ENCODE measurements at places on chromosomes 5 and 9. TPM values are rescaled to one million over a fixed set of nuclear protein-coding genes. Genes with fewer than 3 reads are reported as not detected.

- H3K4me3 ChIP-seq = no peak overlapping the region
- DNase-seq = no peak
- no peak overlapping the region for H3K27ac ChIP-seq
- H3K4me1 ChIP-seq = no peaks in the 10 kb centered on the region
- no peaks in the 10 kb centered on the region for H3K36me3 ChIP-seq
Measured at GRCh38 chr5:122367456-122367855, 55.4 kb downstream of the SNCAIP start.

The SLC6A18 gene
- not detected for total RNA-seq

The LIX1 gene
- total RNA-seq = not detected

The IRF1 gene
- 59.5 TPM for total RNA-seq

GRCh38 chr5:96577909-96578308, 84.3 kb upstream of the CAST start:
- DNase-seq = no peak
- H3K36me3 ChIP-seq = no peaks in the 10 kb centered on the region

The RNF183 gene
- not detected for total RNA-seq

GRCh38 chr9:7788772-7789171, 10.8 kb downstream of the DMAC1 start:
- no peaks in the 10 kb centered on the region for H3K36me3 ChIP-seq
- DNase-seq = no peak
- H3K27me3 ChIP-seq = no peaks in the 10 kb centered on the region
- H3K4me1 ChIP-seq = no peaks in the 10 kb centered on the region
- no peak overlapping the region for H3K4me3 ChIP-seq
- no peak overlapping the region for H3K27ac ChIP-seq

The ACTBL2 gene
- total RNA-seq = not detected

The FBP1 gene
- total RNA-seq = 357 TPM

DNA sequence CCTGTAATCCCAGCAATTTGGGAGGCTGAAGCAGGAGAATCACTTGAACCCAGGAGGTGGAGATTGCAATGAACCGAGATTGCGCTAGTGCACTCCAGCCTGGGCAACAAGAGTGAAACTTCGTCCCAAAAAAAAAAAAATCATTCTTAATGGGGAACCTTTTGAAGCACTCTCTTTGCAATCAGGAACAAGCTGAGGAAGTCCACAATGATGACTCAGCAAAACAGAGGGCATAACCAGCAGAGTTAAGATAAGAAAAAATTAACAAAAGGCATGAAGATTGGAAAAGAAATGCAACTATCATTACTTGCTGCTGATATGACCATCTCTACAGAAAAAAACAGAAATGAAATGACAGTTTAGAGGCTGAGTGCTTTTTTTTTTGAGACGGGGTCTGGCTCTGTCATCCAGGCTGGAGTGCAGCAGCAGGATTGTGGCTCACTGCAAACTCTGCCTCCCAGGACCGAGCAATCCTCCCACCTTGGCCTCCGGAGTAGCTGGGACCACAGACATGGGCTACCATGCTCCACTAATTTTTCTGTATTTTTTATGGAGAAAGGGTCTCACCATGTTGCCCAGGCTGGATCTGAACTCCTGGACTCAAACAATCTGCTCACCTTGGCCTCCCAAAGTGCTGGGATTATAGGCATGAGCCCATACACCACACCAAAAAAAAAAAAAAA, 88.0 kb downstream of the FNBP1 start:
- H3K36me3 ChIP-seq = peaks cover 42% of the 10 kb centered on the region
- peaks cover 10% of the 10 kb centered on the region for H3K4me1 ChIP-seq
- H3K4me3 ChIP-seq = no peak overlapping the region

GRCh38 chr5:174718880-174719610, 5.3 kb upstream of the MSX2 start:
- H3K4me1 ChIP-seq = peaks cover 6% of the 10 kb centered on the region
- peaks cover 76% of the 10 kb centered on the region for H3K27me3 ChIP-seq
- no peak overlapping the region for H3K27ac ChIP-seq
- H3K4me3 ChIP-seq = no peak overlapping the region
- no peak for DNase-seq

GRCh38 chr5:97838214-97838613, 655.2 kb upstream of the RIOK2 start:
- H3K36me3 ChIP-seq = no peaks in the 10 kb centered on the region
- no peaks in the 10 kb centered on the region for H3K27me3 ChIP-seq
- H3K27ac ChIP-seq = no peak overlapping the region
- no peak overlapping the region for H3K4me3 ChIP-seq
- no peak for DNase-seq
- H3K4me1 ChIP-seq = no peaks in the 10 kb centered on the region

The INSL4 gene
- not detected for total RNA-seq

- peak; percentile 67 for DNase-seq
- H3K4me3 ChIP-seq = no peak overlapping the region
- H3K4me1 ChIP-seq = peaks cover 40% of the 10 kb centered on the region
- H3K27ac ChIP-seq = no peak overlapping the region
- H3K36me3 ChIP-seq = no peaks in the 10 kb centered on the region
- H3K27me3 ChIP-seq = no peaks in the 10 kb centered on the region
Measured at GRCh38 chr9:89655990-89656657, 51.3 kb downstream of the GADD45G start.

The IFNA13 gene
- not detected for total RNA-seq

GRCh38 chr5:54895816-54896341, 89.5 kb downstream of the ESM1 start:
- H3K4me3 ChIP-seq = no peak overlapping the region
- no peaks in the 10 kb centered on the region for H3K36me3 ChIP-seq
- no peaks in the 10 kb centered on the region for H3K4me1 ChIP-seq

DNA sequence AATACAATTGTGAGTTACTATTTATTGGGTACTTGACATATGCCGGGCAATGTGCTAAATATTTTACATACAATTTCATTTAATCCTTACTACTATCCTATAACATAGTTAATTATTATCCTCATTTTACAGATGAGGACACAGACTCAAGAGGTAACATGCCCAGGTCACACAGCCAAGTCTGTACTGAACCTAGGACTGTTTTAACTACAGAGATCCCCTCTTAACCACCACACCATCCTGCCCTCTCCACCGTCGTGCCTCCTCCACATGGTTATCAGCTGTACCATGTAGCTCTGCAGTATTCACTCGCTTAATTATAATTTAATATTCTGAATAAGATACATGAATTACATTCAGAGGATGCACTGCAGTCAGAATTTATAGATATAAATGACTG, 5.3 kb downstream of the RAB14 start:
- peaks cover 90% of the 10 kb centered on the region for H3K4me1 ChIP-seq
- H3K27me3 ChIP-seq = no peaks in the 10 kb centered on the region
- no peak overlapping the region for H3K27ac ChIP-seq
- no peak for DNase-seq
- peak overlapping the region; percentile 4 for H3K4me3 ChIP-seq

- H3K4me1 ChIP-seq = peaks cover 15% of the 10 kb centered on the region
- no peaks in the 10 kb centered on the region for H3K27me3 ChIP-seq
- DNase-seq = no peak
- H3K27ac ChIP-seq = no peak overlapping the region
- no peaks in the 10 kb centered on the region for H3K36me3 ChIP-seq
Measured at GRCh38 chr5:66620711-66621110, 24.5 kb downstream of the MAST4 start.

DNA sequence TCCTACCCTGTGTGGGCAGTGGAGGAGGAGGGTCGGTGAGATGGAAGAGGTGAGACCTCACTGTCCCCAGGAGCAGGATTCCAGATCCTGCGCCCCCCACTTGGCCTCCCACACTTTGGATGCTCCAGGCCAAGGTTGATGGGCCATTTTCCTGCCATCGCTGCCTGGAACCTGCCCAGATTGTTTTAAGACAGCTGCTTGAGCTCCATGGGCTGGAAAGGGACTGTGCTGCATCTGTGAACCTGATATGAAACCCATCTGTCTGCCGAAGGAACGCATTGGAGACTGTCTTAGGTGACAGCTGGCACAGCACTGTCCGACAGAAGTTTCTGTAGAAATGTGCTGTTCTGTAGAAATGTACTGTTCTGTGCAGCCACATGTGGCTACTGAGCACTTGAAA, 72.7 kb upstream of the SLC25A48 start:
- no peak overlapping the region for H3K4me3 ChIP-seq
- H3K27me3 ChIP-seq = peaks cover 6% of the 10 kb centered on the region
- no peaks in the 10 kb centered on the region for H3K4me1 ChIP-seq
- H3K36me3 ChIP-seq = no peaks in the 10 kb centered on the region
- DNase-seq = no peak

- H3K27me3 ChIP-seq = no peaks in the 10 kb centered on the region
- no peaks in the 10 kb centered on the region for H3K36me3 ChIP-seq
- no peak overlapping the region for H3K4me3 ChIP-seq
- H3K27ac ChIP-seq = no peak overlapping the region
- DNase-seq = no peak
Measured at GRCh38 chr5:170491479-170491878, 12.3 kb upstream of the KCNIP1 start.

The GARIN3 gene
- not detected for total RNA-seq

DNA sequence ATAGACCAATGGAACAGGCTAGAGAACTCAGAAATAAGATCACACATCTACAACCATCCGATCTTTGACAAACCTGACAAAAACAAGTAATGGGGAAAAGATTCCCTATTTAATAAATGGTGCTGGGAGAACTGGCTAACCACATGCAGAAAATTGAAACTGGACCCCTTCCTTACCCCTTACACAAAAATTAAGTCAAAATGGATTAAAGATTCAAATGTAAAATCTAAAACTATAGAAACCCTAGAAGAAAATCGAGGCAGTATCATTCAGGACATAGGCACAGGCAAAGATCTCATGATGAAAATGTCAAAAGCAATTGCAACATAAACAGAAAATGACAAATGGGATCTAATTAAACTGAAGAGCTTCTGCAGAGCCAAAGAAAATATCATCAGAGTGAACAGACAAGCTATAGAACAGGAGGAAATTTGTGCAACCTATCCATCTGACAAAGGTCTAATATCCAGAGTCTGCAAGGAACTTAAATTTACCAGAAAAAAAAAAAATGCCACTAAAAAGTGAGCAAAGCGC, 43.8 kb downstream of the MRPS27 start:
- no peak overlapping the region for H3K27ac ChIP-seq
- no peak overlapping the region for H3K4me3 ChIP-seq
- H3K27me3 ChIP-seq = no peaks in the 10 kb centered on the region
- H3K4me1 ChIP-seq = no peaks in the 10 kb centered on the region
- no peak for DNase-seq

GRCh38 chr9:33192493-33193255, 25.5 kb upstream of the B4GALT1 start:
- H3K4me3 ChIP-seq = no peak overlapping the region
- no peaks in the 10 kb centered on the region for H3K27me3 ChIP-seq
- no peak for DNase-seq
- H3K36me3 ChIP-seq = no peaks in the 10 kb centered on the region

The BTNL8 gene
- 4.5 TPM for total RNA-seq

The HSPB3 gene
- total RNA-seq = 1.1 TPM

Measured in upper lobe of right lung (tissue), 1 donor.